Omental fat pad (tissue), 4 donors: ENCODE measurements at places on chromosomes 13 and 19. TPM values are rescaled to one million over a fixed set of nuclear protein-coding genes. Genes with fewer than 3 reads are reported as not detected.
A peak's percentile ranks its signal among the peaks of the same experiment; 100 is the strongest.

FOXA3 gene
- not detected for total RNA-seq

AP2S1 gene
- 147 TPM for total RNA-seq

C19orf85 gene
- total RNA-seq, result not detected

SOX1 gene
- total RNA-seq, result not detected

SERTM1 gene
- 10.8 TPM for total RNA-seq

LCP1 gene
- total RNA-seq, result 325 TPM

ZNF491 gene
- 0.65 TPM for total RNA-seq

PRODH2 gene
- not detected for total RNA-seq

SOHLH2 gene
- total RNA-seq, result not detected

OR7D2 gene
- total RNA-seq, result not detected

LRRC25 gene
- total RNA-seq, result 22.9 TPM

CGB5 gene
- total RNA-seq, result not detected

JSRP1 gene
- total RNA-seq, result not detected

DUS3L gene
- total RNA-seq, result 27.4 TPM

- DNase-seq, result no peak
These were observed 19.0 kb upstream of the PLPP2 start for GRCh38 chr19:310141-310651.

DNA sequence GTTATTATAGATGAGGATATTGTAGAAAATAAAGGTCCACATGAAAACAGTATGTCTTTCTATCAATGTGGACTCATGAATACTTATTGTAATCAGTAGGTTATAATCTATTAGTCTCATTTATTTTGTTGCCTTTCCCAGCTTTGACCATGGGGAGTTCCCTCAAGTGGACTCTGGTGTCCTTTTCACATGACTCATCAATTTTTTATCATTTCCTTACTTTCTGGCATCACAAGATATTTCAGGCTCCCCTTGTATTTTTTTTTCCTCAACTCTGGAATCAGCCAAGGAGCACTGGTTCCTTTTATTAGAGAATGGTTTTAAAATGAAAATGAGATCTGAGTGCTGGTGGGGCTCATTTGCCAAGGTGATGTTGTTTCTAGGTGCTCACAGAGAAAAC is 63.4 kb upstream of the DIAPH3 start:
- DNase-seq, result no peak

GRCh38 chr13:66887088-66887487 is 343.0 kb downstream of the PCDH9 start:
- no peak for DNase-seq

DNA sequence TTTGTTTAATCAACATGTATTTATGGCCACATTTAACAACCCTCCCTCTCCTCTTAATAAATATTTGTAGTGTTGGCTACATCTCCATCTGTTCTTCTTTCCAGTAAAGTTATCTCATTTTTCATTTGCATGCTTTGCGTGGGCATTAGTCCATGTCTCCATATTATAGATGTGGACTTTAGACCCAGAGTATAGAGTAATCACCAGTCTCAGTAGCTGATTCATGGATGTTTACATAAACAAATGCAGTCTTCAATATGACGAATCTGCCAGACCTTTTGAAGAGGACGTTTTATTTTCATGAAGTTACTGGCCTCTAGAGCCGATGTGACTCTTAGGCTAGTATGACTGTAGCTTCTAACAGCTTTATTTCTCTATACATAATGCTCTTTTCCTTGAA is 1546.2 kb downstream of the OLFM4 start:
- no peak for DNase-seq

GRCh38 chr13:27504128-27504867 is 53.9 kb upstream of the MTIF3 start:
- no peak for DNase-seq

DNA sequence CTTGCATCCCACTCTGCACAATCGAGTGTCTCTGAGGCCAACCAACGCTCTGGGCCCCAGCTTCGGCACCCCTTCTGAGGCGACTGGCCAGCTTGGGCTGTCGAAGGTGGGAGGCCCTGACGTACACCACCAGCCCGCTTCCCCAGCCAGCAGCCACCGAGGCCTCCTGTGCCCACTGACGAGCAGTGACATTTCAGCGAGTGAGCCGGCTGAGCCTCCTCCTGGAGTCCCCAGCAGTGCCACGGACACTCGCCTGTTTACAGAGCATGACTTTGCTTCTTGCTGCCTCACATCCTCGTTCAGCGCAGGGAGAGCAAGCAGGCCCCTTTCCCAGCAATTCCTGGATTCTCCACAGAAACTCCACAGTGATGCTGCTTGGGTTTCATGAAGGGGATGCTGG is 240.2 kb upstream of the MAB21L1 start:
- DNase-seq, result no peak

DNA sequence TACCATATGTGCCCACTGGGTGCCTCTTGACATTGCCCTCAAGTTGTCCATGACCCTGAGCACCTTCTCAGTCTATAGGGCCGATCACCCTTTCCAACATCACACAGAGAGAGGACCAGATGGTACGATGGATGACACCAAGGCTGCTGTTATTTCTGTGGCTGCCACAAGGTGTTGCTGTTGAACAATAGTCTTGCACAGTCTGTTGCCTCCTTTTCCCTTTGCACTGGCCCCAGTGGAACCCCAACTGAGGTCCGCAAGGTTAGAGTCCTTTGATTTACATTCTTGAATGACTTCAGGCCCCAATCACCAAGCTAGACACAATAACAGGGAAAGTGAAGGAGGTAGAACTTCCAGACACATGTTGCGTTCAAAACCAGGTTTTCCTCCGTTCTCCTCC is 52.0 kb downstream of the TINCR start:
- no peak for DNase-seq

GRCh38 chr19:50328224-50328872 is 829 bp downstream of the KCNC3 start:
- DNase-seq, result no peak

DNA sequence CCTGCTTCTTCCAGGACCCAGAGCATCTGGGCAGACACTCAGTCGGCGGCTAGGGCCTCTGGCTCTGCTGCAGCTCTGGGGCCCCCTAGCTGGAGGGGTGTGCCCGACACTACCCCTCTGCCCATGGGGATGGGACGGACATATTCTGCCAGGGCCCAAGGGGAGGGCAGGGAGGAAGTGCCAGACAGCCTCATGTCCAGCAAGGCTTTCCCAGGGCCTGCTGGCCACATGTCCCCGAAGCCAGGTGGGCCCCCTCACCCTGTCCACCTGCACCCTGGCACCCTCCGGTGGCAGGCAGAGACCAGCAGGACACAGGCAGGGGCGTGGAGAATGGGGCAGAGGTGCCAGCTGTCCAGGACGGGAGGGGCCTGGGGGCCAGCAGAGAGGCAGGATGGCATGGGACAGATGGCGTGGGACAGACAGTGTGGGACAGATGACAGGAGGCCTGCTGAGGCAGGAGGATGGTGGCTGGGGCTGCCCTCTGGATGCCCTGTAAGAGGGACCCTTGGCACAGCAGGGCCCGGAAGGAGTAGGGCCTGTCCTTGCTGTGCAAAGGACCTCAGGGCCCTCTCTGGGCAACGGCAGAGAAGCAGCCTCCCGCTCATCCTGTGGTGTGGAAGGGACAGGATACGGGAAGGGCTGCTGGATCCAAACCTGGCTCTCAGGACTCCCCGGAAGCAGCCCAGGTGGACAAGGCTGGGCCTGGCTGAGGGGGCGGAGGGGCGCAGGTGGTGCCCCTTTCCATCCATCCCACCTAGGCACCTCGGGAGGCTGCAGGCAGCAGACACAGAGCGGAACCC is 29.1 kb downstream of the CEBPG start:
- DNase-seq, result no peak

GRCh38 chr13:45950386-45951000 is 98.9 kb upstream of the SIAH3 start:
- no peak for DNase-seq

GRCh38 chr13:33610438-33611120 is 207.4 kb upstream of the RFC3 start:
- DNase-seq, result no peak

GRCh38 chr19:41001243-41001971 is 10.3 kb downstream of the CYP2B6 start:
- DNase-seq, result no peak

GRCh38 chr13:72514146-72514545 is 213.3 kb downstream of the MZT1 start:
- no peak for DNase-seq

GRCh38 chr19:13823901-13824300 is 28.7 kb downstream of the ZSWIM4 start:
- DNase-seq, result no peak

DNA sequence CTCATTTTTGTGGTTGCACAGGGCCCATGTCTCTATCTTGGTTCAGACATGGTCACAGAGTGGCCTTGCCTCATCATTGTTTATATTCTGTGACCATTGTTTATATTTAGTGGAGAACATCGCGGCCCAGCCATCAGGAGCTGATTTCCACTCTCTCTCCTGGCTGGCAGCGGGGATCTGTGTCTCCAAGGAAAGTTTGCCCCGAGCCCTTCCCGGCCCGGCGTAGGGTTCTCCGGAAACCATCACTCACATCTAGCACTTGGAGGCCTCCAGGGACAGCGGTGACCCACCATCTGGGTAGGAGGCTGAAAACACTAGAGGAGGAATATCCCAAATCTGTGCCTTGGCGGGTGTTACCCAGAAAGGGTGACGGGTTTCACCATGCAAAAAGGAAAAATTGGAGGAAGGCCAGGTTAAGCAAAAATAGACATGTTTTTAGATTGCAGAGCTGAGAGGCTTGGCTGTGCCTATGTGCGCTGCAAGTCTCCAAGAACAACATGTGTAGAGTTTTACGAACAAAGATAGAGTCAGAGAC is 726 bp upstream of the ZNF358 start:
- no peak for DNase-seq

- no peak for DNase-seq
These were observed 323.0 kb downstream of the GPC5 start for GRCh38 chr13:91721413-91721812.

DNA sequence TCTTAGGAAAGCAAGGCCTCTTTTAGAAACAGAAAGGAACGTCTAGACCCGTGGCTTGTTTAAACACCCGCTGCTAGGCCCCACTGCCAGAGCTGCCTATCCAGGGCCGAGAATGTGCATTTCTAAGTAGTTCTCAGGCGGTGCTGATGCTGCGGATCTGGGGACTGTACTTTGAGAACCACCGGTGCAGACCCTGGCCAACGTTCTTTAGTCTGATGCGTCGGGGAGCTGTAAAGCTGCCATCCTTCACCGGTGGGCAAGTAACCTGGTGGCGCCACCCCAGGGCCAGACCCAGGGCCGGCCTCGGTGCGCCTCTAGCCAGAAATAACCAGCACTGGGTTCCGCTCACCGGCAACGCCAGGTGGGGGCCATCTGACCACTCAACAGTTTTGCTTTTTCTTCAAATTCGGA is 47.1 kb downstream of the TGDS start:
- peak; percentile 43 for DNase-seq

DNA sequence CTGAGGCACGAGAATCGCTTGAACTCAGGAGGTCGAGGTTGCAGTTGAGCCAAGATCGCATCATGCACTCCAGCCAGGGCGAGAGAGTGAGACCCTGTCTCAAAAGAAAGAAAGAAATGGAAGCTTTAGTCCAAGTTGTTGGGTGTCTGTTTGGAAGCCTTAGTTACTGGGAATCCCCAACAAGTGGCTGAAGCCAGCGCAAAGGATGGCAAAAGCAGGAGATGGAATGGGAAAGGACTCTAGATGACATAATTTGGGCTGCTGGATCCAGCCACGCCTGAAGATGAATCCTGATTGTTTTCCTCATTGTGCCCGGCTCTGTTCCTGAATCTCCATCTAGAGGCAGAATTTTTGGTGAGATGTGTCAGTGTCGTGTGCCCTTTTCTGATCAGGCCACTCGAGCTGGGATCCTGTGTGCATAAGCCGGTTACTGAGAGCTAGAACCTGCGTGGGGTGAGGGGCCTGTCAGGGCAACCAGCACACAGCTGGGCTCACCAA is 18.1 kb downstream of the CEBPA start:
- no peak for DNase-seq
